ENCODE measurements at places on chromosomes 6 and 20.
A peak's percentile ranks its signal among the peaks of the same experiment; 100 is the strongest.

DNA sequence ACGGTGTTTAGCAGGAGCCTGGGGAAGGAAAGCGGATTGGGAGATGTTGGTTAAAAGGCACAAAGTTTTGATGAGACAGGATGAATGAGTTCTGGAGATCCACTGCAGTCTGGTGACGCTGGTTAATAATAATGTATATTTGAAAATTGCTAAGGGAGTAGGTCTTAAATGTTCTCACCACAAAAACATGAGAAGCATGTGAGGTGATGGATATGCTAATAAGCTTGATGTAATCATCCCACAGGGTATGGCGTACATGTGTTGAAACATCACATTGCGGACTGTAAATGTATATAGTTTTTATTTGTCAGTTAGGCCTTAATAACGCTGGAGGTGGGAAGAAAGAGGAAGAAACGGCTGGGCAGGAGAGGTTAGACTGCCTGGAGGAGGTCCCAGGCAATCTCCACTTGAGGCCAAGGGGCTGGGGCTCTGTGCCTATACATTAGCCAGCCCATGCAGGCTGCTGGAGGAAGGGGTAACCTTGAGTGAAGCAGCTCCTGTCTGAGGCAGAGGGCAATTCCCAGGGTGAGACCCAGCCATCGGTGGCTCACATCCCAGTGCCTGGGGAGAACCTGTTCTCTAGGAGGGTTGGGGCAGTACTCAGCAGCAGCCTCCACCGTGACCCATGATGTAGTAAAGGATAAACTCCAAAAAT lies 188.2 kb upstream of the QKI start:
- DNase-seq: no peak

DNA sequence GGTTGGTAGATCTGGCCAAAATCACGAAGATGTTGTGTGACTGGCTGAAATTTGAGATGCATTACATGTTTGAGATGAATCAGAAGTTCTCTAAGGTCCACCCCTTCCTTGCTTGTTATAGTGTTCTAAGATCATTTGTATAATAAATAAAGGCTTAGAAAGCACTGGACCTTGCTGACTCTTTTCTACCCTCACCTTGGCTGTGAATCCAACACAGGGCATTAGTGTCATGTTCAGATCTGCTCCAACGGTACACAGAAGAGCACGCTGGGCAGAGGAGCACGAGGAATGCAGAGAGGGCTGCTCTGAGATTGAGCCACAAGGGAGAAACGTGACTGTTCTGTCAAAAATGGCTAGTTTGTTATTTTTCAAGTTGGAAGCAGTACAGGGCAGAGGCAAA lies 169.5 kb upstream of the HDAC2 start:
- no peak for DNase-seq

DNA sequence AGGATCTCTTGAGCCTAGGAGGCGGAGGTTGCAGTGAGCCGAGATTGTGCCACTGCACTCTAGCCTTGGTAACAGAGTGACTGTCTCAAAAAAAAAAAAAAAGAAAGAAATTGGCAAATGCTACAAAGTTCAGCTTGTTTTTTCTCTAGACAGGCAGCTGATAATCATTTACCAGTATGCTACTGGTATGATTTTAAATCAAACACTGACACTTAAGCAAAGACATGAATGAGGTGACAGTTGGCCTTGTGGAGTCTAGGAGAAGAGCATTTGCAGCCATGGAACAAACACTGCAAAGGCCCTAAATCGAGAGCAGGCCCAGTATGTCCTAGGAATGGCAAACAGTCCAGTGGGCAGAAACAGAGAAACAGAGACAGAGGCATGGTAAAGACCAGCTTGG lies 99.7 kb upstream of the CEP85L start:
- DNase-seq: no peak

DNA sequence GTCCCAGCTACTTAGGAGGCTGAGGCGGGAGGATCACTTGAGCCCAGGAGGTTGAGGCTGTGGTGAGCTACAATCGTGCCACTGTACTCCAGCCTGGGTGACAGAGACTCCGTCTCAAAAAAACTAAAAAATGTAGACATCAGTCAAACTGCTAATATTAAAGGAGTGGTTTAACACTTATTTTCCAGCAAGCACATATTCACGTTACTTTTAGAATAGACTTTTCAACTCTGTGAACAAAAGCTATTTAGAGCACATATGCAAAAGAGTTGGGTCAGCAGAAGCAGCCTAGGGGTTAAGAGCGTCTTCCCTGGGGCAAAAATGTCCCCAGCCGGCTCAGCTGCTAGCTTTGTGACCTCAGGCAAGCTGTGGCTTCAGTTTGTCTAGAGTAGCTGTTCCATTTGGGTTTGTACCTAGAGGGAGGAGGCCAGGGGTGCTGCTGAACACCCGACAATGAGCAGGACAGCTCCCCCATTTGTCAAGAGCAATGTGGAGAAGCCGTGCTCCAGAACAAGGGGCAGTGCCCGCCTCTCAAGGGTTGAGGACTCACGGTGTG lies 62.5 kb upstream of the PTGIS start:
- no peak for DNase-seq

GRCh38 chr6:142406131-142406530 lies 104.3 kb downstream of the ADGRG6 start:
- DNase-seq: no peak

- DNase-seq: no peak
These were observed 494.8 kb upstream of the MAN1A1 start for GRCh38 chr6:119844387-119844786.

DNA sequence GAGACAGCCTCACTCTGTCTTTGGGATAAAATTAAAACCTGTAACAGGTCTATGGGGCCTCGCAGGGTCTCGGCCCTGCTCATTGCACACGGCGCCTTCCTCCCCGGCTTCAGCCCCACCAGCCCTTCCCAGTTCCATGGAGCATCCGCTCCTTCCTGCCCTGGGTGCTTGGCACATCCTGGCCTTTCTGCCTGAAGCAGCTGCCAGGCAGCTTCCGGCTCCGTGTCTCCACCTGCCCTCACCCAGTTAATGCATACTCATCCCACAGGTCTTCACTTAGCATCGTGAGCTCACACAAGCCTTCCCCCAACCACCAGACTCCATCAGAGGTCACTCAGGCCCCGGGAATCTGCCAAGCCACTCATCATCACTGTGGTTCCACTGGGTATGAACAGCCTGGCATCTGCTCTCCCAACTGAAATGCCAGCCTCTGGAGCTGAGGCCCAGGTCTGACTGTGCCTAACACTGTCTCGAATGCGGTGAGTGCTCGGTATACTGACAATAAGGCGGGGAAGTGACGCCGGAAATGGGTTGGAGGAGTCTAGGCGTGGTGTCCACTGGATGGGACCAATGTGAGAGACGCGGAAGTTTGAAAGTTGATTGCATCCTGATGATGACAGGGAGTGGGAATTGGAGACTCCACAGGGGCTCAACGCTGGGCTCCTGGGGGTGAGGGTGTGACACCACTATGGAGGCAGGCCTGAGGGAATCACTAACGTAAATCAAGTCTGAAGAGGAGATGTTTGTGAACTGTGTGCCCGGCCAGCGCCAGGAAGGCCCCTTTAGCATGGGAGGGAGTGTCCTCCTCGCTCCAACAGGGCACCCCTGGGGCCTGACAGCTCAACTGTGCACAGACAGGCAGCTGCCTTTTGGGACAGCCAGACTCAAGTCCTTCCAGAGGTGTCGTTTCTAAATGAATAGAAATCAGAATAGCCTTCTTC lies 245.8 kb downstream of the TTLL2 start:
- no peak for DNase-seq

- DNase-seq: no peak
These were observed 1.2 kb downstream of the TREML2 start for GRCh38 chr6:41199552-41200246.

DNA sequence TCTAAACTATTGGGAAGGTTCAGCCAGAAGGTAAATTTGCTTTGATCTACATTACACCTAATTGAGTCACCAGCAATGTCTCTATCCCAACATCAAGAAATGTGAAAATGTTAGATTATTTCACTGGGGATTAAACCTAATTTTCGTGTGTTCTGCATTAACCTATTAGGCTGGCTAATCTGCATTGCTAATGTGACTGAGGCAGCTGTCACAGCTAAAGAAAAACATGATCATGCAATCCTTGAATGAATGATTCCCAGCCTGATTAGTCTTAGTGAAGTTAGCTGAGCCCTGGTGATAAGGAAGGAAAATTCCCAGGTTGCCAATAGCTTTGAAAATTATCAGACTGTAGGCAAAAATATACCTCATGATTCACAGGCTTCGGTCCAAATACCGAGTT lies 135.3 kb downstream of the LINC00237 start:
- no peak for DNase-seq

- DNase-seq: no peak
These were observed 110.5 kb downstream of the ANKRD60 start for GRCh38 chr20:58117944-58118343.

DNA sequence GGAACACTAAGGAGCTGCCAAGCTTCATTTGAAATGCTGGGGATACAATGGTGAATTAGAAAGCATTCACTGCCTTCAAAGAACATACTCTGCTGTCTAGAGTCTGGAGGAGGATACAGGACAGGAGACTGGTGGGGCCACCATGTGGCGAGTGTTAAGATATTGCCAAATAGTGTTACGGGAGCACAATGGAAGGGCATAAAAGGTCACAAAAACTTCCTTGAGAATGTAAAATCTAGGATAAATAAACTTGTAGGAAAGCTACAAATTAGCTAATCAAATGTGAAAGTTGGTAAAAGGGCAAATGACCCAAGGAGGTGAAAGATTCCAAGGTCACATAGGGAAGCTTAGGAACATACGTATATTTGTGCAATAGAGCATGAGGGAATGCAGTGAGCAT lies 271.7 kb downstream of the RFPL4B start:
- DNase-seq: no peak

DNA sequence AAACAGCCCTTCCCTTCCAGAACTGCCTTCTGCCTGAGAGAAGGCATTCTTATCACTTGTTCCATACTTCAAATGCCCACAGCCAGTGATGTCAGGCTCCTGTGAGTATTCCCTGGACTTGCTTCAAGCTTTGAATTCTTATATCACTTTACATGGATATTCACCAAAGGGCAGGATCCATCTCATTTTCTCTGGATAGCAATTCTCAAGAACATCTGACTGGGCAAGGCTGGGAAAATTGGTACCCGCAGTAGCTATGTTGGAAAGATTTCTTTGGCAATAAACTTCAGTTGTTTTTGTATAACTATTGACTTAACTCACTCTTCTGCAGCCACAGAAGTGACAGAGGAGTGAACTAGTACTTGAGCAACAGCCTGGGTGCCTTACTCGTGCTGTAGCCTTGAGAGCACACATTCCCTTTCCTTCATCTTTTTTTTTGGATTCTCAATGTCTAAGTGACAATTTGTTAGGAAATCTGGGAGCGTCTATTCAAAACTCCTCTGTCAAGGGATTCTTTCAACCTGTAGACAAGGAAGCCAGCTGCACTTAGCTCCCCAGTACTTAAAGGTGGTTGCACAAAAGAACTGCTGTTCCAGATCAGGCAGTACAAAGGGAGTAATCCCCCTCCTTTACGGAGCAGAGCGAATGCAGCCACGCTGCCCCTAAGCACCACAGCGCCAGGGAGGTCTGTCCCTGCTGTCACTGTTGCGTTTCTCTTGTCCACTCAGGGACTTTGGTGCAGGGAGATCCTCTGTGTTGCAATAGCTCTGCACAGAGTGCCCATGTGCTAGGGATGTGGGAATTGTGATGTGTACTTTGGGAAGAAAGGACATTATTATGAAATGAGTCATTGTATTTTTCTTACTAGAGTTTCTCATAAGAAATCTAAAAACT lies 69.6 kb downstream of the JAG1 start:
- DNase-seq: no peak

- no peak for DNase-seq
These were observed 270.3 kb downstream of the NKAIN2 start for GRCh38 chr6:124073820-124074587.

- DNase-seq: no peak
These were observed 182.0 kb downstream of the COL21A1 start for GRCh38 chr6:56065408-56065807.

- no peak for DNase-seq
These were observed 38.5 kb downstream of the PTGIS start for GRCh38 chr20:49529470-49529869.

- no peak for DNase-seq
These were observed 850.0 kb downstream of the DHX35 start for GRCh38 chr20:39812116-39812515.

DNA sequence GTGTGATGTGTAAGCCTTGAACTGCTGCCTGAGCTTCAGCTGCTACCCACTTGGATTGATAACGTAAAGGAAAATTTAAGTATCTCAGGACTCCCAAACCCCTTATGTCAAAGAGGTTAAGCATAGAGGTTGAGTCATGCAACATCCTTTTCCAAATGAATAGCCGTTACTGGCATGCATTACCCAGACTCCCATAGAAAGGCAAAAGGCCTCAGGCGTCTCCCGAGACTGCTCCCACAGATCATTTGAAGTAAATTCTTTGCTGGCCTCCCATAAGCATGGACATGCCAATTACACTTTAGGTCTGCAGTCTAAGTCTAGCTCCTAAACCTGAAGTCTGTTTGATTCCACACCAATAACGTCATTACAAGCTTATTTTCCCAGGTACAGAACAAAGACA lies 14.7 kb downstream of the IPCEF1 start:
- DNase-seq: no peak

GRCh38 chr20:50003253-50003656 lies 20.5 kb downstream of the SNAI1 start:
- DNase-seq: peak; percentile 85

GRCh38 chr6:30725713-30726505 lies 5.8 kb downstream of the TUBB start:
- no peak for DNase-seq

GRCh38 chr6:94065707-94066337 lies 646.5 kb upstream of the EPHA7 start:
- DNase-seq: no peak

- no peak for DNase-seq
These were observed 258.4 kb upstream of the JARID2 start for GRCh38 chr6:14987490-14987889.

GRCh38 chr20:46222521-46223007 lies 85.7 kb downstream of the CDH22 start:
- DNase-seq: no peak

GRCh38 chr6:33770124-33770832 lies 18.7 kb downstream of the LEMD2 start:
- no peak for DNase-seq

DNA sequence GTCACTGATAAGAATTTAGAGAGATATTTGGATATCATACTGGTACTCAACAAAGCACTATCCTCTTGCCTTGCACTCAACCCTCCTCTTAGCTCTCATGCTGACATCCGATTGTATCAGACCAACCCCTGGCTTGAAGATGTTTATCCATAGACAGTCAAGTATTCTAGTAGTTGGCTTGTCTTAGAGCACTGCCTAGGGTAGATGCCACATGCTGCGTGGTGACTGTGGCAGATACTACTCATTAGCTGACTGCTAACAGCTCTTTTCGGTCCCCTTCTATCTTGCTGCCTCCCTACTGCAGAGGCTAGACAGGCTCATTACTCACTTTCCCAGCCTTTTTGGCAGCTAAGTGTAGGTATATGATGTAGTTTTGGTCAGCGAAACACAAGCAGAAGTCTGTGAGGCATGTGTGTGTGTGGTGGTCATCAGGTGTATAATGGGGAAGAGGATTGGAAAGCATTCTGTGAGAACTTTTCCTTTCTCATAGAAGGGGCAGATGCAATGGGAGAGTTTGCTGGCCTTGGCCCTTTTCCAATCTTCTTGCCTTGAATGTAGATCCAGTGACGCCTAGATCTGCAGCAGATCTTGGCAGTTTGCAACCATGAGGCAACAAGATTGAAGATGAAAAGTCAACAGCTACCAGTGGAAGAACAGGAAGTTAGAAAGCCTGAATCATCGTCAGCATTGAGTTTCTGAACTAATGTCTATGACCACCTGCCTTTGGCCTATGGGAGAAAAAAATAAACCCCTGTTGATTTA lies 4.4 kb upstream of the IFNGR1 start:
- peak; percentile 95 for DNase-seq

- no peak for DNase-seq
These were observed 138.1 kb downstream of the RFPL4B start for GRCh38 chr6:112485120-112485826.

GRCh38 chr6:142458836-142459235 lies 157.0 kb downstream of the ADGRG6 start:
- DNase-seq: no peak
